ENCODE measurements at places on chromosomes 4 and X.

GRCh38 chr4:128524311-128524710 lies 236.7 kb upstream of the PGRMC2 start:
- DNase-seq: no peak

- DNase-seq: peak; percentile 4
Observed at GRCh38 chrX:69503782-69504625, at the start of gene NALF2. TSS of gene NALF2 (plus strand) at chrX:69504326. CDS start at chrX:69505283, 957 bp downstream.

GRCh38 chrX:13605611-13606010 lies 36.2 kb downstream of the EGFL6 start:
- no peak for DNase-seq

DNA sequence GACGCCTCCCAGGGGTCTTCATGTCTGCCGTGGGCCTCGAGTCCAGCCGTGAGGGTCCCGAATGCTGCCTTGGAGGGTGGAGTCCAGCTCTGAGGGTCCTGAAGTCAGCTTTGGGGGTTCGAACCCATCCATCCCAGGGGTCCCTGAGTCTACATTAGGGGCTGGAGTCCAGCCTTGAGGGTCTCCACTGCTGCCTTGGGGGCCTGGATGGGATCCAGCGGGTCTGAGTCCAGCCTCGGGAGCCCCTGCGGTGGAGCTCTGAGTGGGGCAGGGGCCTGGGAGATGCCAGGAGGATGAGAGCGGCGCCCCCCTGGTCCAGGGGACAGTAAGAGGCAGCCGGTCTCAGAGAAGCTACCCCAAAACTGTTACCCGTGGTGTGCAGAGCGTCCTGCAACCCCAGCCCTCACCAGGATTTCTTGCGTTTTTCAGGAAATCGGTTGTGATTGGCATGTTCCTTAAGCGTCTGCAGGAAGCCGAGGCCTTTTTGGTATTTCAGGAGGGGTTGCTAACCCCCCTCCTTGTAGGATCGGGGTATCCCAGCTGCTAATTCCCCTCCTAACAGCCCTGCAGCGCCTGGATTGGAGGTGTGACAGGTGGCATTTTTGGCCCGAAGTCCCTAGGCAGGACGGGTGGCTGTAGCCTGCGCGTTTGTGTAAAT lies 1.7 kb upstream of the GTPBP6 start:
- no peak for DNase-seq

DNA sequence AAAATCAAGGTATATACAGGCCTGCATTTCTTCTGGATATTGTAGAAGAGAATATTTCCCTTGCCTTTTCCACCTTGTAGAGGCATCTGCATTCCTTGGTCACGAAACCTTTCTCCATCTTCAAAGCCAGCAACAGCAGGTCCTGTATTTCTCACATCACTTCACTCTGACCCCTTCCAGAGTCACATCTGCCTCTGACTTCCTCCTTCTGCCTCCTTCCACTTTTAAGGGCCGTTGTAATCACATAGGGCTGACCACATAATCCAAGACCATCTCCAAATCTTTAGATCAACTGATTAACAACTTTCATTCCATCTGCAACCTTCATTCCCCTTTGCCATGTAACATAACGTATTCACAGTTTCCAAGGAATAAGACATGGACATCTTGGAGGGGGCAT lies 38.3 kb upstream of the NDP start:
- no peak for DNase-seq

DNA sequence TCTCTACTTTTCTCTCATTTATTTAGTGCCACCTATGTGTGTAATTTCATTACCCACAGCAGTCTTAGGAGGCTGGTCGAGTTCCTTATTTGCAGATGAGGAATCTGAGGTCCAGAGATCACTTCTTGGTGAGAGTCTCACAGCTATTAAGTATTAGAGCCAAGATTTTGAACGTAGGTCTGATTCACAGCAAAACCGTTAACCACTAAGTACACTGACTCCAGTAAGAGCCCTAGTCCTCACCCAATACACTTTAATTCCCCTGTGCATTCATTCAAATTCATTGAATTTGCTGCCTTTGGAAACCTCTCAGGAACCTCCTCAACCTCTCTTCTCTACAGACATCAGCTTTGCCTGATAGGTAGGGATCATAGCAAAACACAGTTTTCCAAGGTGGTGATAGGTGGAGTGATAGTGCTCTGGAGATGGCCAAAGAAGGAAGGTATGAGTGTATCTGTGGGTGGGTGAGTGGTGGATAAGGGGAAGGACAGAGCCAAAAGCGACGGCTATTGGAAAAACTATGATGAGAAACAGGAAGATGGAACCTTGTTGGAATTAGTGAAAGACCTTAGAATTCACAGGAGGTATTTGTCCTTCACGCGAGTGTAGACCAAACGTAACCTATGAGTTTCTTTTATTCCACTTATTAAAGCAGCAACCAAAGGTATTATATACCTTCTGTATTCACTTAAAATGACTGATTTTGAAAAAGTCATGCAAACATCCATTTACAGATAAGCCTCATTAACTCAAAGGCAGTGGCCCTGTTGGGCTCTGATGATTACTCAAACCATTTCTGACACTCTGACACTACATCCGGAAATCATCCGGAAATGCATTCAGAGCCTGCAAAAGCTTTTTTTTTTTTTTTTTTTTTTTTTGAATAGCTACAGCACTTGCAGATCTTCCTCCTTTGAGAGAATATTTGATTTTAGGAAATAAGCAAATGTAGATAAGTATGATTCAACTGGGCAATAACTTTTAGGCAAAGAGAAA lies 6.3 kb downstream of the FMR1 start:
- DNase-seq: no peak

- no peak for DNase-seq
Observed at GRCh38 chrX:138886769-138887168, 175.3 kb upstream of the FGF13 start.

GRCh38 chr4:181908168-181908567 lies 335.0 kb upstream of the TENM3 start:
- no peak for DNase-seq

GRCh38 chr4:15964159-15964558 lies 1.2 kb upstream of the FGFBP2 start:
- DNase-seq: no peak

GRCh38 chr4:54228056-54228527 lies 1.0 kb upstream of the PDGFRA start:
- DNase-seq: no peak

- no peak for DNase-seq
Observed at GRCh38 chrX:107674480-107675364, 46.4 kb downstream of the PRPS1 start.

- DNase-seq: no peak
Observed at GRCh38 chr4:2792396-2792710, 532 bp upstream of the SH3BP2 start.

GRCh38 chr4:122221322-122221721 lies 69.2 kb downstream of the BLTP1 start:
- DNase-seq: no peak

GRCh38 chrX:16946971-16947562 lies 609 bp downstream of the REPS2 start:
- no peak for DNase-seq

GRCh38 chr4:53551958-53552357 lies 39.3 kb downstream of the LNX1 start:
- no peak for DNase-seq

- no peak for DNase-seq
Observed at GRCh38 chr4:95388911-95389310, 159.9 kb downstream of the UNC5C start.

- no peak for DNase-seq
Observed at GRCh38 chr4:128917781-128918180, 108.3 kb downstream of the JADE1 start.

GRCh38 chrX:131816551-131817136 lies 206.5 kb upstream of the STK26 start:
- no peak for DNase-seq

- DNase-seq: peak; percentile 28
Observed at GRCh38 chrX:154486396-154487207, at the start of gene UBL4A. TSS of gene UBL4A (minus strand) at chrX:154486615. CDS start at chrX:154486584, 31 bp downstream.

- peak; percentile 13 for DNase-seq
Observed at GRCh38 chr4:107825072-107825824, 516 bp downstream of the SGMS2 start.

GRCh38 chr4:69831646-69832325 lies 28.2 kb downstream of the SULT1E1 start:
- no peak for DNase-seq

DNA sequence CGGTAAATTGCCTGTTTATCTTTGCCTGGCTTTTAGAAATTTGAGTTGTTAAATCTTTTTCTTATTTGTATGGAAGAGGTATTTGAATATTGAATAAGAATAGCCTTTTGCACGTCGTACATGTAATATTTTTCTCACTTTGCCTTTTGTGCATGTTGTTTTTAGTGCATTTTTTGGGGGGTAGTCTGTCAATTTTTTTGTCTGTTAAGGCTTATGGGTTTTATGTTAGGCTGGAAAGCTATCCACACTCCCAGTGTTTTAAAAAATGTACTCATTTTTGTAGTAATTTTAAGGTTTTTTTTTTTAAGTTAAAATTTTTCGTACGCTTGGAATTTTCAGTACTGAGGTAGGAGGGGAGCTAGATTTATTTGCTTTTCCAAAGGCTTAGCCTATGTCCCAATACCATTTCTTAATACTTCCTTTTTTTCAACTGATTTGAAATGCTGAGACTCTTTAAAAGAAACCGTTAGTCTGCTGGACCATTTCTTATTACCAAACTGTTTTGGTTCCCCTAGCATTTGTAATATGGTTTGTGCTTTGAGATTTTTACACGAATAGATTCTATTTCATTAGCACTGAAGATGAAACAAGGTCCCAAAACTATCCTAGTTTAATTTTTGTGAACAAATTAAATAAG lies 1.3 kb downstream of the HERC5 start:
- DNase-seq: no peak
